Sciatic nerve (tissue), 2 donors: ENCODE measurements at places on chromosomes 2 and 18. TPM values are rescaled to one million over a fixed set of nuclear protein-coding genes. Genes with fewer than 3 reads are reported as not detected.
A peak's percentile ranks its signal among the peaks of the same experiment; 100 is the strongest.

DNA sequence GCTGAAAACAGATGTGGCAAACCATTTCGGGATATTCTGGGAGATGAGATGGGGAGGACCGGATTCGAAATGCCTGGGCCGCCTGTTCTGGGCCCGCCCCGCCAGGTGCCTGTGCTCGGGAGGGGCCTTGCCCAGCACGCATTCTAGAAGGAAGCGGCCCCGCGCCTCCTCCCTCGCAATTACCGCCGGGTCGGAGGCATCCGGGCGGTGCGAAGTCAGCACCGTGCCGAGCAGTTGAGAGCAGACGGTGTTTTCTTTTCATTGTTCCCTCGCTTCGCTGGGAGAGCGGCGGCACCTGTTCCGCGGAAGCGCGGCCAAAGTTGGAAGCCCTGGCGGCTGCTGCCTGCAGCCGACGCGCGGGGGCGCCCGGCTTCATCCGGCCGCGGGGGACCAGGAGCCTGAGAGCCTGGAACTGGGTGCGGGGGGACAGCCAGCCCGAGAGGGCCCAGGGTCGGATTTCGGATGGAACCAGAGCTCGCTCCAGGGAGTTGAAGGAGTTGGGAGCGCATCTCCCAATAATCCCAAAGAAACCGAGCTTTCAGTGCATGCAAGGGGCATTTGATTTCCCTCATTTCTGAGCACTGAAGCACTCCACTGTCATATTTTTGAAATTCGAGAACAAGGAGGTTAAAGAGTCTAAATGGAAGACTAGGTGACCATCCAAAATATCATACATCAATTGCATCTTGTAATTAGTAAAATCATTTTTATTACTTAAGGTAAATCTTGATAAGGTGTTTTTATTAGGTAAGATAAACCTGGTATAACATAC is 241.8 kb upstream of the RAB12 start:
- DNase-seq: peak; percentile 65

DNA sequence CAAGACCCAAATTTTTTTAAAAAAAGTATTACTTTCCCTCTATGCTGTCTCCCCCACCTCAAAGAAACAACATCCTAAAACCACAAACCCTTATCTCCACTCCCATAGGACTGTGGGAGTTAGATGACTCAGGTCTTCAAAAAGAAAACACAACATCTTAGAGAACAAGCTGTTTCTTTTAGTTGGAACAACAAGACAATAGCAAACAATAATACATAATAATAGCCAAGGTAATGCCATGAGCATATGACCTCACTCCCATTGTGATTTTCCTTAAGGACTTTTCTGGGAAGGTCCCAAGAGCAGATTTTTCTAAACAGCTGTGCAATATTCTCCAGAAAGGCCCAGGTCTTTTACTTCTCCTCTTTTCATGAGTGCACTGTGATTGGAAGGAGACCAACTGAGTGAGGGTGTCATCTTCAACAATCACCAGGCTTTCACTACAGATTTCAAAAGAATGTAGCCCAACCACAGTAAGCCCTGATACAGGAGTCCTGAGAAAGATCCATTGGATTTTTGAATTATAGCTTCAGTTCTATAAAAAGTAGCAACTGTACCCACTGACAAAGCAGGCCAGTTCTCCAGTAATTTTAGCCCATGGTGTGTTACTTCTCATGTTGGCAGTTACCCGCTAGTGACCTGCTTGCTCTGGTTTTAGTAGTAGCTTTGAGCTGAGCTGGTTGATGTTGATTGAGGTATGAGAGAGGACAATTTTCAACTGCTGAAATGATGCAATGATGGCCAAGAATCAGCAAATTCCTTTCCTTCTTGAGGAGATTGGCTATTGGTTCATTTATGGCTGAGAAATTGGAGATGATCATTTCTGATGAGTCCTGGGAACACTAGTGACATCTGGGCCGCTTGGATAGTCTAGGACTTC is 144.5 kb upstream of the TCF4 start:
- DNase-seq: no peak

REG1B gene
- 2.3 TPM for total RNA-seq

- no peak for DNase-seq
Observed at GRCh38 chr18:23738151-23738550, 48.9 kb downstream of the LAMA3 start.

- DNase-seq: no peak
Observed at GRCh38 chr2:27808418-27808817, 36.9 kb downstream of the MRPL33 start.

TMEM18 gene
- 27.0 TPM for total RNA-seq

CELF4 gene
- 0.45 TPM for total RNA-seq

DNA sequence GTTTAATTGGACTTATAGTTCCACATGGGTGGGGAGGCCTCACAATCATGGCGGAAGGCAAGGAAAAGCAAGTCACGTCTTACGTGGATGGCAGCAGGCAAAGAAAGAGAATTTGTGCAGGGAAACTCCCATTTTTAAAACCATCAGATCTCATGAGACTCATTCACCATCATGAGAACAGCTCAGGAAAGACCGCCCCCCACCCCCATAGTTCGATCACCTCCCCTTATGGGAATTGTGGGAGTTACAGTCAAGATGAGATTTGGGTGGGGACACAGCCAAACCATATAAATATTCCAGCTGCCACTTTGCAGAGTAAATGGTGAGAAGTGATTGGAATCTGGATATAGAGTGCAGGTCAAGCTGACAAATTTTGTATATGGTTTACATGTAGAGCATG is 187.4 kb downstream of the ARL4C start:
- DNase-seq: peak; percentile 33

DSG2 gene
- 10.8 TPM for total RNA-seq

DNA sequence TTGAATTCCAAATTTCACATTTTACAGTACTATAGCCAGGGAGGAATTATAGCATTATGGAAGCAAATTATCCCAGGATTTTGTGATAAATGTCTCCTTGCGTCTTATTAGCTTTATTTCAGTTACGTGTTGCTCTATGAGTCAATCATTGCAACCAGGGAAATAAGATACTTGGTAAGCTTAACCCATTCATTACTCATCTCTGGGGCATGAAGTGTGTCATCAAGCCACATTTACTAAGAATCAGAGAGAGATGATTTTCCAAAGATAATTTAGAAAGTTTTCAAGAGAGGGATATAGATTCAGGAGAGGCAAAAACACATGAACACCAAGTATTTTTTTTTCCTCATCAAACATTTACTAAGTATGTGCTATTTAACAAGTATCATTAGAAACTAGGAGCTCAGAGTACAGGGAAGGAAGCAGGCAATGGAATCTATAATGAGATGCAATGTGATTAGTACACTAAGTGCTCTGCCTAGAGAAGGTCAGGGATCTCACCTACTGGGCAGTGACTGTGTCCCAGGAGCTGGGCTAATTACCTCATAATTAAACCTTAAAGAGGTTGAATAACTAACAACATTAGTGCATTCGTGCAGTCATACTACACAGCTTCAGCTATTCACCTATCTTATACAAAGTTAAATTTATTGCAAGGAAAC is 217.8 kb upstream of the NXPH2 start:
- no peak for DNase-seq
